ENCODE measurements at places on chromosomes 2 and 18.

- no peak for DNase-seq
Measured at GRCh38 chr2:10366601-10367270, 64.0 kb downstream of the HPCAL1 start.

DNA sequence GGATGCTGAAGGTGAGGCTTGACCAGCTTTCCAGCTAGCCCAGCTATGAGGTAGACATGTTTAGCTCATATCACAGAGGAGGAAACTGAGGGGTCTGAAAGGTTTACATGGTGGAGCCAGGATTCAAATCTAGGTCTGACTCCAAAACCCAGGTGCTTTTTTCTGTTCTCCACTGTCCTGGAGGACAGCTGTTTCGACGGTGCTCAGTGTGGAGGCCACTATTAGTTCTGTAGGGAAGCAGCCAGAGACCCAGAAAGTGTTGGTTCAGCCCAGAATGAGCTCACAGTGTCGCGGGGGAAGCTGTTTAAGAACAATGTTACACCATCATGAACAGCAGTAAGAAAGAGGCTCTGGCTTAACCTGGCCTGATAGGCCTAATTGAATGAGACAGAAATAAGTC is 11.1 kb downstream of the PROC start:
- DNase-seq = no peak

- no peak for DNase-seq
Measured at GRCh38 chr18:65587491-65587890, 163.3 kb upstream of the CDH7 start.

- no peak for DNase-seq
Measured at GRCh38 chr2:135818937-135819610, 17.9 kb downstream of the LCT start.

DNA sequence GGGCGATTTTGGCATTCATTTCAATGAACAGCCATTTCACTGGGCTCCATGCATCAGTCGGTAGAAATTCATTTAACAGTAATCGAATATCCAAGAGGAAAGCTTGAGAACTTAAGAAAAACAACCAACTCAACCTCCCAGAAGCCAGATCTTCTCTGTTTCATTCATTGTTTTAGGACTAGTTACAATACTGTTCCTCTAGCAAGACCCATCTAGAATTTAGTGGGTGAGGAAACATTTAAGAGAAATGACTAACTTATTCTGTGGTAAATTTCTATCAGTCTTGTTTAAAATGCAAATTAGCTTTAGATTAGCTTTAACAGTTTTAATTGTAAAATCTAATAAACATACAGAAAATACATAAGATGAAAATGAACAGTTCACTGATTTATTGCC is 81.4 kb upstream of the SMAD7 start:
- DNase-seq = no peak

- DNase-seq = no peak
Measured at GRCh38 chr2:201366146-201366545, 9.0 kb upstream of the FLACC1 start.

GRCh38 chr2:70922235-70923234 is 13.2 kb upstream of the ATP6V1B1 start:
- no peak for DNase-seq

DNA sequence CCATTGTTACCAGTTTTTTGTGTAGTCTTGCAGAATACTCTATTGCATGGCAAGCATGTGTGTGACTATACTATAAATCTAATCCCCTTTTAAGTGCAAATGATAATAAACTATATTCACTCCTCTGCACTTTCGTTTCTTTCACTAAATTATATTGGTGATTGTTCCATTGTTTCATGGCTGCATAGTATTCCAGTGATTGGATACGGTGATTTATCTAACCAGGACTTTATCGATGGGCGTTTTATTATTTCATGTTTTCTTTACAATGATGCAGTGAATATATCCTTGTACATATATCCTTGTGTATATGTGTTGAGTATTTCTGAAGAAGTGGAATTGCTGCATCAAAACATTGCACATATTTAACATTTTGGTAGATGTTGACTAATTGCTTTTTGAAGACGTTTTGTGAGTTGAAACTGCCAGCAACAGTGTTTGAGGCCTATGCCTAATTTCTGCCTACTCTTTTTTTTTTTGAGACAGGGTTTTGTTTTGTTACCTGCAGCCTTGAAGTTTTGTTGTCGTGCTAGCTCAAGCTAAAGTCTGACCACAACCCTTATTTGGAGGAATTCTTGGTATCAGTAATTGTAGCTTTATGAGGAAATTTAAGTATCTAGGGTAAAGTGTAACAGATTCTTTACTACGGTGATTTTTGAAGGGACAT is 2.7 kb downstream of the MIB1 start:
- DNase-seq = no peak

GRCh38 chr2:124888431-124888830 is 863.3 kb downstream of the CNTNAP5 start:
- DNase-seq = no peak
